Breast epithelium (tissue), 4 donors: ENCODE measurements at places on chromosomes 7 and 10.

GRCh38 chr10:17356820-17357219 lies 97.6 kb downstream of the ST8SIA6 start:
- H3K36me3 ChIP-seq: no peaks in the 10 kb centered on the region
- no peak for DNase-seq
- H3K27ac ChIP-seq: no peak overlapping the region
- no peaks in the 10 kb centered on the region for H3K27me3 ChIP-seq
- no peak overlapping the region for H3K4me3 ChIP-seq
- H3K4me1 ChIP-seq: no peaks in the 10 kb centered on the region

DNA sequence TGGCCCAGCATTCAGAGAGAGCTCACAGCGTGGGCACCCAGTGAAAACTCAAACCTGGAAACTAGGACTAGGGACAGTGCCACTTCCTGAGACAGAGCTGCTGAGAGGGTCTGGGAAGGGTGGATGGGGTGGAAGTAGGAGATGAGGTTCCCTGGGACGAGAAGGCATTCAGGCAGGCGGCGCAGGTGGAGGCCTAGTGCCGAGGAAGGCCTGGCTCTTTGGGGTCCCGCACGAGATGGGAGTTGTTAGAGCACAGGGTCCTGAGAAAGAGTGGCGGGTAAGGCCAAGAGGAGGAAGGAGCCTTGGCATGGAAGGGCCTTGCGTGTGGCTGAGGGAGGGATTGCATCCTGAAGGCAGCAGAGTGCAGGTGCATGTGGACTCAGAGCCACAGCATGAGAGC lies 129.8 kb upstream of the SH2B2 start:
- no peak overlapping the region for H3K27ac ChIP-seq
- no peaks in the 10 kb centered on the region for H3K27me3 ChIP-seq
- H3K4me1 ChIP-seq: no peaks in the 10 kb centered on the region

GRCh38 chr10:86218160-86218559 lies 148.4 kb downstream of the GRID1 start:
- H3K27me3 ChIP-seq: no peaks in the 10 kb centered on the region
- H3K4me3 ChIP-seq: no peak overlapping the region
- DNase-seq: no peak
- H3K27ac ChIP-seq: no peak overlapping the region
- H3K36me3 ChIP-seq: no peaks in the 10 kb centered on the region
- no peaks in the 10 kb centered on the region for H3K4me1 ChIP-seq

- no peaks in the 10 kb centered on the region for H3K36me3 ChIP-seq
- H3K4me3 ChIP-seq: no peak overlapping the region
- no peak for DNase-seq
- H3K27ac ChIP-seq: no peak overlapping the region
Measured at GRCh38 chr10:38047666-38048065, 37.2 kb downstream of the ZNF33A start.

DNA sequence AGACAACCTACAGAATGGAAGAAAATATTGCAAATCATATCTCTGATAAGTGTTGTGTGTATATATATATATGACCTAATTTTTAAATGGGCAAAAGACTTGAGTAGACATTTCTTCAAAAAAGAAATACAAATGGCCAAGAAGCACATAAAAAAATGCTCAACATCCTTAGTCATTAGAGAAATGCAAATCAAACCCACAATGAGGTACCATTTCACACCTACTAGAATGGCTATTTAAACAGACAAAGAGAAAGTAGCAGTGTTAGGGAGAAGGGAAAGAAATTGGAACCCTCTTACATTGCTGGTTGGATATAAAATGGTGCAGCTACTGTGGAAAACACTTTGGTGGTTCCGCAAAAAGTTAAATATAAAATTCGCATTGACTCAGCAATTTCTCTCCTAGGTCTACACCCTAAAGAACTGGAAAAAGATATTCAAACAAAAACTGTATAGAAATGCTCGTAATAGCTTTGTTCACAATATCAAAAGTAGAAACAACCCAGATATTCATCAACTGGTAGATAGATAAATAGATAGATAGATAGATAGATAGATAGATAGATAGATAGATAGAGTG lies 16.3 kb downstream of the ACSL5 start:
- DNase-seq: no peak
- no peaks in the 10 kb centered on the region for H3K27me3 ChIP-seq
- no peak overlapping the region for H3K4me3 ChIP-seq
- no peak overlapping the region for H3K27ac ChIP-seq

GRCh38 chr10:20877986-20878983 lies 18.8 kb downstream of the NEBL start:
- H3K4me3 ChIP-seq: no peak overlapping the region
- DNase-seq: no peak
- H3K4me1 ChIP-seq: no peaks in the 10 kb centered on the region
- no peaks in the 10 kb centered on the region for H3K36me3 ChIP-seq
- H3K27ac ChIP-seq: no peak overlapping the region
- no peaks in the 10 kb centered on the region for H3K27me3 ChIP-seq

- H3K36me3 ChIP-seq: no peaks in the 10 kb centered on the region
- no peaks in the 10 kb centered on the region for H3K4me1 ChIP-seq
- H3K27ac ChIP-seq: no peak overlapping the region
- no peaks in the 10 kb centered on the region for H3K27me3 ChIP-seq
- H3K4me3 ChIP-seq: no peak overlapping the region
Measured at GRCh38 chr10:6136215-6137201, 47.7 kb downstream of the RBM17 start.

DNA sequence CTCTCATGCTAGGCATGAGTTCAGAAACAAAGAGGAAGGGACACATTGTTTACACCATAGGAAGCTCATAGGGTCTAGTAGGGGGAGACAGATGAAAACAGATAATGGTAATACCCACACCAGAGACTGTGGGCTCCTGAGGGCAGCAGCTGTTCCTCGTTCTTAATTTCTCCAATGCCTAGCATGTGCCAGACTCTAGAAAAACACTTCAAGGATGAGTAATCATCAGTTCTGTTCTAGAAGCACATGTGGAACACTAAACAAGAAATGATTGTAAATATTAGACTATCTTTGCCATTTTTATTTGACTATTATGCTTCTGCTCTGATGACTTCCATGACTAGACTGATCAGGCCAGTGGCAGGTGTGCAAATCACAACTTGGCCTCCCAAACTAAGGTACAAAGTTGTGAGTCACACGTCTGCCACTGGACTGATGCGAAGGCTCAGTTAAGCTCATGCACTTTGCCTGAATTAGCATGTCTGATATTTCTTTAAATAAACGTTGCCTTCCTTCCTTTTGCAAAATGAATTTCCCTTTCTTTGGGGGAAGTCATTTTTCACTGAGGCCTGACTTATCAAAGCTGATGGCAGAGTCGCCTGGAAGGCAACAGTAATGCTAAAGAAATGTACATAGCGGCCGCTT lies 89.2 kb upstream of the FGL2 start:
- DNase-seq: no peak
- H3K4me1 ChIP-seq: no peaks in the 10 kb centered on the region
- H3K36me3 ChIP-seq: no peaks in the 10 kb centered on the region
- no peak overlapping the region for H3K27ac ChIP-seq
- H3K27me3 ChIP-seq: no peaks in the 10 kb centered on the region
- no peak overlapping the region for H3K4me3 ChIP-seq

GRCh38 chr10:69228151-69228550 lies 8.0 kb downstream of the HKDC1 start:
- no peaks in the 10 kb centered on the region for H3K27me3 ChIP-seq
- no peak for DNase-seq
- no peak overlapping the region for H3K4me3 ChIP-seq
- no peaks in the 10 kb centered on the region for H3K4me1 ChIP-seq

DNA sequence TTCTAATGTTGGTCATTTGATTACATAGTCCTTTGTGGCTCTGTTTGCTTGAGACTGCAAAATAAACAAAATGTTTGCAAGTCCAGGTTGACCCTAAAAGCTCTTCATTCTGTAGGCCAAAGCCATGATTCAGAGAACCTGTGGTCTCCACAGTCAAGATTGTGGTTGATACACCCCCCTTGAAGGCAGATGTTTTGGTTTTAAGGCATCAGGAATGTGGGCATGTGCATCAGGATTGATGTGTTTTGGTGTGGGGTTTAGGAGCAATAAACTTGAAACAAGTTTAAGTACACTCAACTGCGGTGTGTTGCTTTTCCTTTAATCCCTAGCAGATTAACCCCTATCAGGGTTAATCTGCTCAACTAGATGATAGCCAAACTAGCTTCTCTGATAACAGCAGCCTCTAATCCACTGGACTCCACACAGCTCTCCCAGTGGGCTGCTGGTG lies 379.1 kb upstream of the GALNT17 start:
- no peak overlapping the region for H3K4me3 ChIP-seq
- no peak for DNase-seq
- no peak overlapping the region for H3K27ac ChIP-seq
- no peaks in the 10 kb centered on the region for H3K27me3 ChIP-seq
- H3K36me3 ChIP-seq: no peaks in the 10 kb centered on the region

GRCh38 chr10:132858121-132859081 lies 72.5 kb upstream of the NKX6-2 start:
- no peak overlapping the region for H3K4me3 ChIP-seq
- no peaks in the 10 kb centered on the region for H3K4me1 ChIP-seq
- DNase-seq: no peak
- H3K36me3 ChIP-seq: no peaks in the 10 kb centered on the region
- H3K27ac ChIP-seq: no peak overlapping the region
- H3K27me3 ChIP-seq: peaks cover 59% of the 10 kb centered on the region

- no peak for DNase-seq
- H3K4me3 ChIP-seq: no peak overlapping the region
- H3K27ac ChIP-seq: no peak overlapping the region
- H3K4me1 ChIP-seq: no peaks in the 10 kb centered on the region
- H3K36me3 ChIP-seq: no peaks in the 10 kb centered on the region
Measured at GRCh38 chr7:132125872-132126595, 450.2 kb downstream of the PLXNA4 start.

- H3K4me1 ChIP-seq: no peaks in the 10 kb centered on the region
- DNase-seq: no peak
- H3K27me3 ChIP-seq: no peaks in the 10 kb centered on the region
- no peaks in the 10 kb centered on the region for H3K36me3 ChIP-seq
Measured at GRCh38 chr10:93193906-93194305, 120.2 kb downstream of the CYP26A1 start.

- no peaks in the 10 kb centered on the region for H3K36me3 ChIP-seq
- no peak overlapping the region for H3K4me3 ChIP-seq
- no peak overlapping the region for H3K27ac ChIP-seq
- no peaks in the 10 kb centered on the region for H3K27me3 ChIP-seq
Measured at GRCh38 chr7:117775801-117776200, 97.4 kb downstream of the CTTNBP2 start.

DNA sequence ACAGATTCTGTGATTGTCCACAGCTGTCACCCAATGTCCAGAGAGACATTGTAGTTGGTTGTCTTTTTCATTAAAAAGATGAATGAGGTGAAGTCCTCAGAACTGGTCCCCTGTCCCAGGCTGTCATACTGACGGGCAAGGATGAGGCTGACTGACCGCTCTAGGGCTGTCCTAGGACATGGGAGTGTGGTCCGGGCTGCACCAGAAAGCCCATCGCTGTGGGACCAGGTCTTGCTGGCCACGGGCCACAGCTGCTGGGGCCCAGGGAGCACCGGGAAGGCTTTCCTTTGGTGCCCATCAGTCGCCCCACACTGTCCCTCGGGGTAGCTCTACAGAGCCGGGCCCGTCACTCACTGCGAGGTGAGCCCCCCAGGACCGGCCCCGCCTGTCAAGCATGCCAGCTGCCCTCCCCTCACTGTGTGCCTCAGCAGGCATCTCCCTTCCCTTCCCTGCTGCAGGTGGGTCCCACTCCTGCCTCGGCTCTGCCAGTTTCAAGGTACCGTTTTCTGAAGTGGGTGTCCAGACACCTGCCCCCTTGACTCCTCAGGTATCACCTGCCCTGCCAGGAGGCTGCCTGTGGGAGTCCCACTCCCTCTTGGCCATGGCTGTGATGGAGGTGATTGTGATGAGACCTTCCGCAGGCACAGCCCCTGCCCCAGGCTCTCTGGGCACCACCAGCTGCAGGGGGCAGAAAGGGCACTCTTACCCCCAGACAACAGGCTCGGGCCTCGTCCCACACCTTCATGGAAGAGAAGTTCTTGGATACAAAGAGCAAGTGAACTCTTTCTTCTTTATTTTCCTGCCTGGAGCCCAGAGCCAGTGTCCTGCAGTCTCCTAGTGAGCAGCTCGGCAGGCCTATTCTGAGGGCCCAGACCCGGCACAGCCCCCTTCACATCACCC lies 21.7 kb downstream of the LRRC27 start:
- no peaks in the 10 kb centered on the region for H3K27me3 ChIP-seq
- DNase-seq: no peak
- H3K27ac ChIP-seq: no peak overlapping the region
- H3K36me3 ChIP-seq: no peaks in the 10 kb centered on the region
- H3K4me1 ChIP-seq: no peaks in the 10 kb centered on the region
- H3K4me3 ChIP-seq: no peak overlapping the region

DNA sequence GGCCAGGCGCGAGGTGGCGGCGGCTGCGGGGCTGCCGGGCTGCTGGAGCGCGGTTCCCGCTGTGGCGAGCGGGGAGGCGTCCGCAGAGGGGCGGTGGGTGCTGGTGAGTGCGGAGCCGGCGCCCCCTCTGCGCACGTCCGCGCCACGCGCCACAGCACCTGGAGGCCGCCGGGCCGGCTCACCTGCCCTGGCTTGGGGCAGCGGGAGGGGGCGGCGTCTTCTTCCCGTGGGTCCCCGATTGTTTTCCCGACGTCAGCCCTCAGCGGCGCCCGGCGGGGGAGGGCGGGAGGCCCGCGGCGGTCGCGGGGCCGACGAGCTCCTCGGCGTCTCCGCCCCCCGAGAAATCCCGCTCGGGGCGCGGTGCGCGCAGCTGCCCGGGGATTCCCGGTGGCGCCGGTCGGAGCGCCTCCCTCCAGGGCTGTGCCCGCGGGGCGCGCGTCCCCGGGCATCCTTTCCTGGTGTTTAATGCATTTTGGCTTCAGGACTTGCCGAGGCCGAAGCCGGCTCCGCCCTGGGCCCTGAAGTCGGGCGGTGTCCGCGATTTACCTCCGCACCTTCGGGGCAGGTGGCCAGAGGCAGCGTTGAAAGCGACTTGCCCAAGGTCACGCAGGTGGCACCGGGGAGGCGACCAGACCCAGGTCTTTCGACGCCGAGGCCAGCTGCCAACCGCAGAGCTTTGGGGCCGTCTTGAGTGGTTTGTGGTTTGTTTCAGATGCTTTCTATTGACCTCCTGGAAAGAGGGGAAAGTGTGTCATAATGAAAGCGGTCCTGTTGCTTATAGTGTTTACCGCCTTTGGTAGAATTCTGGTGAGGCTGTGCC lies 561 bp downstream of the PLEKHA1 start:
- H3K27ac ChIP-seq: peak overlapping the region; percentile 97
- DNase-seq: no peak
- no peaks in the 10 kb centered on the region for H3K36me3 ChIP-seq
- H3K27me3 ChIP-seq: no peaks in the 10 kb centered on the region
- peak overlapping the region; percentile 84 for H3K4me3 ChIP-seq
- H3K4me1 ChIP-seq: no peaks in the 10 kb centered on the region

DNA sequence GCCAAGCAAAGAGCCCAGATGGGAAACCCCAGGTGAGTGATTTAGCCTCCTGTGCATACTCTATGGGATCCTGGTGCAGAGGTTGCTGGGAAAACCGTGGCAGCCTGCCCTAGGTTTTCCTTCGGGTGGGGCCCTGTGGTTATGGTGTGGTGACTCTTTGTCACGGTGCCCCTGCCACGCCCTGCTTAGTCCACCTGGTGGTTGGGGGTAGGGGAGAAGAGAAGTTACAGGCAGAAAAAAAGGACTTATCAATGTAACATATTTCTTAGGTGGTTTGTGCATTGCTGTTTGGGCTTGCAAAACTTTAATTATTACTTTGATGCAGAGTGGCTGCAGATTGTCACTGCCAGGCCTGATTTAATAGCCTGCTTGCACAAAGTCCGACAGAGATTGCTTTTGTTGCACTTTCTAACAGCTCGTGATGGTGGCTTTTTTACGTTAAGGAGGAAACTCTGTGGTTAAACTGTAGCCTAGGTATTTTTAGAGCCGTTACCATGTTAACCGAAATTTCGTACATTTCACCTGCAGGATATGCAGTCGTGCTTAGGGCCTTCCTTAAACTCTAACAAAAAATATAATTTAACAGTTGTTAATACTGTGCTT lies 197.4 kb downstream of the RNLS start:
- peak overlapping the region; percentile 56 for H3K27ac ChIP-seq
- H3K27me3 ChIP-seq: no peaks in the 10 kb centered on the region
- peak; percentile 52 for DNase-seq
- peaks cover 21% of the 10 kb centered on the region for H3K4me1 ChIP-seq
